Cortex of kidney (tissue), 1 donor: ENCODE measurements at places on chromosomes 11 and 22.

DNA sequence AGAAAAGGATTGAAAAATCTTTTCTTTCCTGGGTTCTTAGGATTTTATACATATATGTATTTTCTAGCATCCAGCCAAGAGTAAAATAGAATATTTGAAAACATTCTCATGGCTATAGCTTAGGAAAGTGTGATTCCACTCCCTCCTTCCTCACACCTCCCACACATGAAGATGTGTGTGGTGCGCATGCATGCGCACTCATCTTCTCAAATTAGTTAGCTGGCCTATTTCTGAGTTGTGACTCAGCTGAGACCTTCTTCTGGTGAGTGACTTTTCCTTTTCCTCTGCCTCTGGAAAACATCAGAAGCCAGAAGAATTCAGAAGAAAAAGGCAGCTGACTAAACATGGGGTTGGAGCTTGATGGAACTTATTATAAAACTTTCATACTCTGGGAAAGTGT lies 149.8 kb downstream of the OR4C45 start:
- DNase-seq: no peak

DNA sequence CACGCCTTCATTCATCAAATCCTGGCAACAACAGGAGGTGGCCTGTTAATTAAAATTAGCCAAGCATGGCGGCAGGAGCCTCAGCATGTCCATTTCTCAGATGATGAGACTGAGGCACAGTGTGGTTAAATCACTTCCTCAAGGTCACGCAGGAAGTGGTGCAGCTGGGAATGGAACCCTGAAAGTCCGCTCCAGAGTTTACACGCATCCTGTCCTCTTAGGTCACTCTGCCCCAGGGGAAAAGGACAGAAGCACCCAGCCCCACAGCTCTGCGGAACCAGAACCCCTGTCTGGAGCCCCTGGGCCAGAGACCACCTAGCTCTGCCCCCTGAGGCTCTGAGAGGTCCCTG lies 19.6 kb downstream of the RPL3 start:
- no peak for DNase-seq

DNA sequence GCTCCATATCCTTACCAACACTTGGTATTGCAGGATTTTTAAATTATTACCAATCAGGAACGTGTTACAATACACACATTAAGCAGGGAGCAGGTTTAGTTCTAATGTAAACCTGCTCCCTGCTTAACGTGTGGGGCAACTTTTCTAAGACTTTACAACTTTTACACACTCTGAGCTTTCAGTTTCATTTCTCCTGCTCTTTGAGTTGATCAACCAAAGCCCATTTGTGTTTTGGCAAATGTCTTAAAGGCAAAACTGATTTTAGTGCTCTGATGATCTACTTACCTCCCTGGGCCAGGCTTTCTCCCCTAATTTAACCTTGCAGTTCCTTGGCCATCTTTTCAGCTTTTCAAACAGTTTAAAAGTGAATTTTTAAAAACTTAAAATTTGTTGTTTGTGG lies 70.9 kb downstream of the ZBTB44 start:
- no peak for DNase-seq

DNA sequence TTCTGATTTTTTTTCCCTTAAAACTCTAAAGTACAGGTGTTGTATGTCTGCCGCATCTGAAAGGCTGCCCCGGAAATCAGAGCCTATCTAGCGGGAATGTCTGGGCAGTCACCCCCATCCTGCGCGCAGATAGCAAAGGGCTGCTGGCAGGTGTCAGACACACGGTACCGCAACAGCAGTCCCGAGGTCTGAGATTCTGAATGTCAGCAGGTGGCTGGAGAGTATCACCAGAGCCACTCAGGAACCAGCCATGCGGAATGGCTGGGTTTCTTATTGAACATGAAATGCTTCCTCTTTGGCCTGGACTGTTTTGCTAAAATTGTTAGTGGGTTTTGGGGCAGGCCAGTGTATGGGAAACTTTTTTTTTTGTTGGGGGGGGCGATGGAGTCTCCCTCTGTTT lies 53.3 kb downstream of the CERK start:
- no peak for DNase-seq

GRCh38 chr11:69698362-69698761 lies 5.5 kb downstream of the FGF19 start:
- DNase-seq: no peak

GRCh38 chr11:60165538-60165937 lies 17.3 kb downstream of the MS4A6A start:
- no peak for DNase-seq

- no peak for DNase-seq
Measured at GRCh38 chr11:128465531-128465930, 121.8 kb downstream of the ETS1 start.

DNA sequence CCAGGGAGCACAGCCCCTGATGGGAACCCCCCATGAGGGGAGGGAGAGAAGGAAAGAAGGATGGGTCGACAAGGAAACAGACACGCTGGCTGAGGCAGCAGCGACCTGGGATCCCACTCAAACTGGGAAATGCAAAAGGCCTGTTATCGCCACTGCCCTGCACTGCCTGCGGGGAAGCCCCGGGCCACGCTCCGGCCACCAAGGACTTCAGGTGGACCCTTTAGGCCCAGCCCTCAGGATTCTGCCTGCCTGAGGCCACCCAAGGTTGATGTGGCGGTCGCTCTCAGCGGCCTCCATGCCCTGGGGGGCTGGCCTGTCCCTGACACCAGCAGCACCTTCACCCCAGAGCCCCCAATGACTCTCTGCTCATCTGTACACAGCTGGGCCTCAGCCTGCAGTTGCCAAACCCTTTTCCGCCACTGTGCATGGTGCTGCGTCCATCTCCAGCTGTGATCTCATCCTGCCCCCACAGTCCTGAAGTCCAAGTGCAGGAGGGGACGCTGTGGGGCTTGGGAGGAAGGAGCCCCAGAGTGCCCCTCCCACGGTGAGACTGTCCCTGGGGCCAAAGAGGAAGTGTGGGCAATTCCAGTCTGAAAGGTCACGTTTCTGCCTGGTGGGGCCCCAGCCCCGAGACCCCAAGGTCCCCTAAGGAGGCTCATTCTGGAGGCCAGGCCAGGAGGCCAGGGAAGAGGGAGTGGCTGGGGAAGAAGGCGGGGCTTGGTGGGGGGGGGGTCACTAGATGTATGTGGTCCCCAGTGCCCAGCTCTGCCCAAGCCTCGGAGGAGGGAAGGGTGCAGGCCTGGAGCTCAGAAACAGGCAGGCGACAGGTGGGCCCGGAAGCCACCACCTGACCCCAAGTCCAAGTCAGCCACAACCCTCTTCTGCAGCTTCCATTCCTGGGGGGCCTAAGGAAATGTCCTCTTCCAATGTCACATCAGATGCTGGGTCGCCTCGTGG lies 31.6 kb downstream of the OSBPL5 start:
- DNase-seq: no peak

- DNase-seq: no peak
Measured at GRCh38 chr11:29518389-29519174, 498.2 kb downstream of the KCNA4 start.

- no peak for DNase-seq
Measured at GRCh38 chr11:353179-353873, 16.0 kb upstream of the B4GALNT4 start.

GRCh38 chr11:763073-763463 lies 14.2 kb downstream of the GATD1 start:
- DNase-seq: no peak

- no peak for DNase-seq
Measured at GRCh38 chr11:128733440-128734102, 39.7 kb downstream of the FLI1 start.

DNA sequence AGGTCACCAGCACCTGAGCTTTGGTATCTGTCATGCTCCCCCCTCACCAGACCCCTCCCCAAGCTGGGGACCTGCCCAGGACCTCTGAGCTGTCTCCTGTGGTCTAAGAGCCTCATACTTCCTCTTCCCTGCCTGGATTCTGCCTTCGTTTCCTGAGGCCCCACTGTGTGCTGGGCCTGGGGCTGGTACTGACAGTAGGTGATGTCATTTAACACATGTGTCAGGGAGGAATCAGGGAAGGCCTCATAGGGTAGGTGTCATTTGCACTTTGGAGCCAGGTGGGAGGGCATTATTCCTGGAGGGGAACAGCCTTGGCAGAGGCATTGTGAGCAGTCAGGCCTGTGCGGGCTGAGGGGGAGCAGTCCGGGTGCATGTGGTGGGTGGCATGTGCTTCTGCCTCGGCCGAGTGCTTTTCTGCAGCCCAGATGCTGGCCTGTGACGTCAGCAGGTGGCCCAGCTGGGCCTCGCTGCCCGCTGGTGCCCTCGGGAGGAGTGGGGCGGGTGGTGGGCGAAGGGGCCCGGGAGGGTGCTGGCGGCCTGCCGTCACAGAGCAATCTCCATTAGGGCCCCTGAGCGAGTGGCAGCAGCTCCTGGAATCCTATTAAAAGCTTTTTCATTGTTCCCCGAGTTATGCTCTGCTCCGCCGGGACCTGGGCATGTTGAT lies 9.1 kb downstream of the FLRT1 start:
- no peak for DNase-seq

GRCh38 chr11:94647926-94648325 lies 80.8 kb downstream of the PIWIL4 start:
- DNase-seq: no peak

DNA sequence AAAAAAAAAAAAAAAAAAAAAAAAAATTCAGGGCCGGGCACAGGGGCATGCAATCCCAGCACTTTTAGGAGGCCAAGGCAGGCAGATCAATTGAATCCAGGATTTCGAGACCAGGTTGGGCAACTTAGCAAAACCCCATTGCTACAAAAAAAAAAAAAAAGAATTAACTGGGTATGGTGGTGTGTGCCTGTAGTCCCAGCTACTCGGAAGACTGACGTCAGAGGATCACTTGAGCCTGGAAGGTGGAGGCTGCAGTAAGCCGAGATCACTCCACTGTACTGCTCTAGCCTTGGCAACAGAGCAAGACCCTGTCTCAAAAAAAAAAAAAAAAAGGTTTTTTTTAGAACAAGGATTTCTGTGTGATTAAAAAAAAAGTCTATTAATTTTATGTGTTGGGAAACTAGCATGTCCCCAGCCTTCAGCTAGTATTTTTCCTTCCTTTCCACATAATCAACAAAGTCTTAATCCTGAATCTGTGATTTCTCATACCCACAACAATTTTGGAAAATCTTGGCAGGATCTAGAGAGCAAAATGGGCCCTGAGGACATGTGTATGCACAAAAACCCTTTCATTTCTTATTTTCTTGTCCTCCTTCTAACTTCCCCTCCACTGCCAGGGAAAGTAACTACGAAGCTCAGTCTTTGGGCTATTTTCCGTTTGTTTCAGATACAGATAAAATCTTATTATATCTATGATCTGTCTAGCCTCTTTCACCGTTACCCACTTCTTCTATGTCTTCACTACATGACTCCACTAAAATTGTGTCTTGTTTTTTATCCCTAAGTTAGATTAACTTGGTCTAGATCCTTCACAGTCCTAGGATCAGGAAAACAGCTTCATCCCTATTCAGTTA lies 5.7 kb upstream of the AMBRA1 start:
- DNase-seq: no peak

- DNase-seq: no peak
Measured at GRCh38 chr11:133669371-133670053, 137.2 kb upstream of the OPCML start.

GRCh38 chr22:33512908-33513307 lies 407.4 kb downstream of the LARGE1 start:
- no peak for DNase-seq

GRCh38 chr11:19786644-19787043 lies 74.0 kb downstream of the NAV2 start:
- DNase-seq: no peak

DNA sequence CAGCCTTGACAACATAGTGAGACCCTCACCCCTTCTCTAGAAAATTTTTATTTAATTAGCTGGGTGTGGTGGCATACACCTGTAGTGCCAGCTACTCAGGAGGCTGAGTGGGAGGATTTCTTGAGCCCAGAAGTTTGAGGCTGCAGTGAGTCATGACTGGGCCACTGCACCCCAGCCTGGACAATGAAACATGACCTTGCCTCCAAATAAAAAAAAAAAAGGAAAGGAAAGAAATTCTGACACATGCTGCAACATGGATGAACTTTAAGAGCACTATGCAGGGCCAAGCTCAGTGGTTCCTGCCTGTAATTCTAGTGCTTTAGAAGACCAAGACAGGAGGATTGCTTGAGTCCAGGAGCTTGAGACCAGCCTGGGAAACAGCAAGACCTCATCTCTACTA lies 8.8 kb downstream of the SLC43A3 start:
- DNase-seq: no peak

GRCh38 chr11:19306179-19306944 lies 65.6 kb upstream of the E2F8 start:
- no peak for DNase-seq

GRCh38 chr22:32649515-32650200 lies 151.8 kb upstream of the TIMP3 start:
- DNase-seq: no peak

DNA sequence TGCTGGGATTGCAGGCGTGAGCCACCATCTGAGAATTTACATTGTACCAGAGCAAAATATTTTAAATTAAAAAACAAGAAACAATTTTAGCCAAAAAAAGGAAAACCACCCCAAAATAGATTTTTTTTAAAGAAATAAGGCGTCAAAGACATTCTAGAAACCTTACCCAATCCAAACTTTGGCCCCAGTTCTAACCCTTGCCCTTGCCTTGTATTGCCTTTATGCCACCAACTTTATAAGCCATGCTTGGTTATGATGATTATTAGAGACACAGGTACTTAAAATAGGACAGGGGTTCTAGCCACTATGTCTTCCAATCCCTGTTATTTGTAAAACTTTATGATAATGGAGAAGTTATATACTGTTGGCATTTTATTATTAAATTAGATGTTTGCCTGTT lies 11.8 kb downstream of the C11orf54 start:
- no peak for DNase-seq

DNA sequence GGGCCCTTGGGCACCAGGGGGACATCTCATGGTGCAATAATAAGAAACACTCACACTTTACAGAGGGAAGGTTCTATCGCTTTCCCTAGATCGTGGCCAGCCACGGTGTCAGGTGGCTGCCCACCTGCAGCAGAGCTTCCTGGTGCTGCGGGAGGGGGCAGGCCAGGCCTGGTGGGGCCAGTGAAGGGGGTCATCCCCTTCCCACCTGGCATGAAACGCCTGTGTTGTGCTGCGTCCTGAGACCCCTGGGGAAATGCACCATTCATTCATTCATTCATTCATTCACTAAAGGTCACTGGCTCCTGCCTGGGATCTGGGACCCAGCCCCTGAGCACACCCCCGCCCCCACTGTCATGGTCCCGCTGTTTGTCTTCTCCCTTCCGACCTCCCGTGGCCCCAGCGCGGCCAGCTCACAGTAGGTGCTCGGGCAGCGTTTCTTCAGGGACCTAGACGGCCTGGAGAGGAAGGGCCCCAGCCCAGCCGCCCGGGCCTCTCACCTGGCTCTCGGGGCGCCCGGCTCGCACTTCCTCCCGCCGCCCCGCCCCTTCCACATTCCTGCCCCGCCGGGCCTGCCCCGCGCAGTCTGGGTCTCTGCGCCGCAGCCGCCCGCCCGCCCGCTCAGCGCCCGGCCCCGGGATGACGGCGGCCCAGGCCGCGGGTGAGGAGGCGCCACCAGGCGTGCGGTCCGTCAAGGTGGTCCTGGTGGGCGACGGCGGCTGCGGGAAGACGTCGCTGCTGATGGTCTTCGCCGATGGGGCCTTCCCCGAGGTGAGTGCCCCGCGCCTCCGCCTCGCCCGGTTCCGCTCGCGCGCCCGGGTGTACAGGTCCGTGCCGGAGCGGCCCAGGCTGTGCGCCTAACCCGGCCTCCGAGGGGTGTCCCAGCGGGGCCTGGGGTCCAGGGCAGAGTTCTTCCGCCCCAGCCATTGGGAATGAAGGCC lies at the start of gene RHOD:
Gene RHOD (plus strand): TSS at position 581 of the 938 bp plus-strand sequence. CDS start 56 bp downstream, at position 637.
- DNase-seq: no peak
